ENCODE measurements at places on chromosomes 4 and X.

DNA sequence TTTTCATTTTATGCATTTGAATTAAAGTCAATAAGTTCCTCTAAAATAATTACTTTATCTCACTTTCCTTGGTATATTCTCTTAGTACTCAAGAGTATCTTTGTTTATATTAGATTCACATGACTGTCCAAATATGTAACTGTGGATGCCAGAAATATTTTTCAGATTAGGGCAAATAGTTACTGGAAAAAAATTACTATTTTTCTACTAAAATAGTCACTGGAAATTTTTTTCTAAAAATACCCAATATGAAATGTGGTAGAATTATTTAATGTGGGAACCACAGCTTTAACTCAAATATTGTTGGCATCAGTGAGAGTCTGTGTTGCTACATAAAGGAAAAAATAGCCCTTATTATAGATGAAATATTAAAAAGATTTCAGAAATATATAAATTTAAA is 70.4 kb upstream of the NMU start:
- no peak for DNase-seq

- DNase-seq, result no peak
These were observed 20.9 kb downstream of the MAPK10 start for GRCh38 chr4:86338989-86339388.

- DNase-seq, result no peak
These were observed 45.3 kb upstream of the NMU start for GRCh38 chr4:55681430-55681829.

DNA sequence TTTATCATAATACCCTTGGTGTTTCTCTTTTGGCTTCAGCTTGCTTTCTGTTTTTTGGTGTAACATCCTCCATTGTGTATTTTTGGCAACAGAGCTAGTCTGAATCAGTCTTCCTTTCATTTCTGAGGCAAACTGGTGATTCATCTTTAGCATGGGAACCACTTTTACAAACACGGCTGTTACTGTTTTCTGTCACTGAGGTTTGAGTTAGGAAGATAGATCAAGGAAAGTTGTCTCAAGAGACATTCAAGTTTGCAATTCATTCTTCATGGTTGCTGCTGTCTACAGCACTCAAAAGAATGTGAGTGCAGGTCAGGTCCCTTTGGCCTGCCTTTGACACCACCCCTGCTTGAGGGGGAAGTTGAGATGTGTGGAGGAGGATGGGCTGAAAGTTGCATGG is 36.3 kb downstream of the IL21 start:
- no peak for DNase-seq

- DNase-seq, result no peak
These were observed 6.4 kb upstream of the SLC10A6 start for GRCh38 chr4:86855572-86855971.

GRCh38 chr4:118327554-118328241 is 25.1 kb downstream of the PRSS12 start:
- DNase-seq, result no peak

Measured in activated CD8-positive, alpha-beta memory T cell treated with anti-CD3 and anti-CD28 coated beads, Interleukin-2, amount 50 U/mL, for 48 hours (primary cell).